Stimulated activated CD4-positive, alpha-beta T cell treated with anti-CD3 and anti-CD28 coated beads, TNF-alpha, amount 100 ng/mL, for 1 hour (primary cell): ENCODE measurements at places on chromosomes 6 and 20.

- no peak for DNase-seq
Observed at GRCh38 chr6:134379599-134379998, 61.7 kb upstream of the SGK1 start.

DNA sequence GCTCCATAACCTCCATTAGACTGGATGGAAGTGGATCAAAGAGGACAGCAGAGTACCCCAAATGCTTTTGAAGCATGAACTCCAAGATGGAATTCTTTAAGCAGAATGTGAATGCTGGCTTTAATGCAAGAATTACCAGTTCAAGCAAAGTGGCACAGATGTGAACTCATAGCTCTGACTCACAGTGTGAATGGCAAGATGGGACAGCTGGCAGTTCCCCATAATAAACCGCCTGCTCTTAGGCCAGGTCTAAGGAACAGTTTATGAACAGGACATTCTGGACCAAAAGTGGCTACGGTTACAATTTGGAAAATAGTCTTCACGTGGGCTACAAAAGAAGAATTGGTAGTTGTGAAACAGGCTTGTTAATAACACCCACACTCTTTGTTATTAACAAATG lies 76.5 kb downstream of the SPTLC3 start:
- DNase-seq: no peak

- DNase-seq: no peak
Observed at GRCh38 chr20:60700728-60701127, 551.3 kb upstream of the CDH4 start.

GRCh38 chr6:105886066-105886813 lies 199.9 kb upstream of the PRDM1 start:
- DNase-seq: no peak

DNA sequence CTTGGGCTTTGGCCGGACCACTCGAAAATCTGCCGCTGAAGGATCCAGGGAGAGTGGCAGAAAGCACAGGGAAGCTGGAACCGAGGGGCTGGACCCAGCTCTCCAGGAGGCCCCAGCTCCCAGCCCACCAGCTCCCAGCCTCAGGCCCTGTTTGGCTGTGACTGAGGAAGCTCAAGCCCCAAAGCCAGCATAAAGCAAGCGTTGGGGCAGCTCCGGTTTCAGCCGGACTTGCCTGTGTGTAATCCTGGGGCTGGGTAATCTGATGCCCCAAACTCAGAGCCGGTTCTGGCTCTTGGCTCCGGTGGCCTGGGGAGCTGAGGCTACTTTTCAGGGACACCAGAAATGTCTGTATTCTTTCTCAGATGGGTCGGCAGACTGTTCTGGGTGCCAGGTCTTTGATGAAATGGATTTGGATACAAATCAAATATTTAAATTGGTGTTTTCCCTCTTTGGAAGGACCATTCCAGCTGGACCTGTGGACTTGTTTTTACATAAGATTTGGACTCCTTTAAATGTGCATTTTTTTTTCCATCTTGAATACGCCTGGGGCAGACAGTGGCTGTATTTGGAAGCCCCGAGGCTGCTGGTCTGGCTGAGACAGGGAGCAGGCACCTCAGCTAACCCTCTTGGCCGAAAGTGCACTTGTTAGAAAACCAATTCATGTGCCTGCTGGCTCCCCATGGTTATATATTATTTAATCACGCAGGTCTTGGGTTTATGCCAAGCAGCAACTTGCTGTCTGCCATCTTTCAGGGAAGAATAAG lies 29.7 kb downstream of the RPP40 start:
- DNase-seq: no peak
